Kidney tubule cell (primary cell): ENCODE measurements at places on chromosomes 6 and 20.

DNA sequence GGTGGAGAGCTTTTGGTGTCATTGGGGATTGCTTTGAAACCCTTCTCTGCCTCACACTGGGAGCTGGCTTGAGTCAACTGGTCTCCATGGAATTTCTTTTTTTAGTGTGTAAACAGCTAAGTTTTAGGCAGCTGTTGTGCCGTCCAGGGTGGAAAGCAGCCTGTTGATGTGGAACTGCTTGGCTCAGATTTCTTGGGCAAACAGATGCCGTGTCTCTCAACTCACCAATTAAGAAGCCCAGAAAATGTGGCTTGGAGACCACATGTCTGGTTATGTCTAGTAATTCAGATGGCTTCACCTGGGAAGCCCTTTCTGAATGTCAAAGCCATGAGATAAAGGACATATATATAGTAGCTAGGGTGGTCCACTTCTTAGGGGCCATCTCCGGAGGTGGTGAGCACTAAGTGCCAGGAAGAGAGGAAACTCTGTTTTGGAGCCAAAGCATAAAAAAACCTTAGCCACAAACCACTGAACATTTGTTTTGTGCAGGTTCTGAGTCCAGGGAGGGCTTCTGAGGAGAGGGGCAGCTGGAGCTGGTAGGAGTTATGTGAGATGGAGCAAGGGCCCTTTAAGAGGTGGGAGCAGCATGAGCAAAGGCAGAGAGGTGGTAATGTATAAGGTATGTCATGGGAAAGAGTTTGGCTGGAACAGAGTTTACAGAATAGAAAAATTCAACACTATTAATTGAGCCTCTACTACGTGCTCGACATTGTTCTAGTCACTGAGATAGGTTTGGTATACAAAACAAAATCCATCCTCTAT lies 31.2 kb downstream of the SRSF3 start:
- DNase-seq = peak; percentile 57

DNA sequence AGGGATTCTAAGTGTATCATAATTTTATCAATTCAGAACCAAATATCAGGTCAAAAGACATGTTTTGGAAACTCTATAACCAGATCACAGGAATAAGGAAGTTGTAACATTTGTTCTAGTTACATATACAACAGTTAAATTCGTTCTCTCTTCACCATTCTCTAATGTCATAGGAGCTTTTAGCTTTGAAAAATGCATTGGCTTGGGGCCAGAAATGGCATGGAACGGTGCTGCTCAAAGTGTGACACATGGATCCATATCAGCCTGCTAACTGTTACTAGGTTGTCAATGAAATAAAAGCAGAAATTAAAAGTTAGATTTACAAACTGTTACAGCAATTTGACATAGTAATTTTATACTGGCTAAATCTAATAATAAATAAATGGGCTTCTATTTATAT lies 120.3 kb downstream of the LCA5 start:
- DNase-seq = no peak

DNA sequence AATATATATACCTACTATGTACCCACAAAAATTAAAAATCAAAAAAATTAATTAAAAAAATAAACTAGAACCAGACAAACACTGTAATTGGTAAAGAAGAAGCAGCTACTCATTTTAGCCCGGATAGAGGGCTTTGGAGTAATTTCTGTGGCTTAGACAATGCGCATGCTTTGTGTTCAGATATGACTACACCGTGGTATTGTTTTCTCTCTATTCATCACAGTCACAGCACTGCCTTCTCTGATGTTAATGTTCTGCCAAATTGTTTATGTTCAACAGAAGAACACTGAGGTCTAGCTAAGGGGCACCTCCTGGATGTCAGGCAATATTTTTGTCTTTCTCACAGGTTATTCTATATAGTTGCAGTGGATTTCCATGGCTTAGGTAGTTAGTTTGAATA lies 77.5 kb upstream of the GJE1 start:
- DNase-seq = no peak

DNA sequence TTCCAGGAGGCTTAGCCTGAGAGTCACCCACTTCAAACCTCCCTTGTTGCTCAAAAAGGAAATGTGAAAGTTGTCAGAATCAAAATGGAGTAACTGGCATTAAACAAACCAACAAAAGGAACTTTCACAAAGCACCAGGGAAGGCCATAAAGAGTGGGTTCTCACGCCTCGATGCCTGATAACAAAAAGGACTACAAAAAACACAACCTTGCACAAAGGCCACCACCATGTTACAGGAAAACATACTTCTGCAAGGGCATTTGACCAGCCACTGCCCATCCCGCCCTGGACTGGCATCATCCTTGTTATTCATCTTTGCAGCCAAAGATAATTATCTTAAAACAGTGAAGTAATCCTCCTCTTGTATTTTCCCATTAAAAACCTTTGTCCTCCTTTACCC lies 34.8 kb downstream of the RNASET2 start:
- DNase-seq = no peak

DNA sequence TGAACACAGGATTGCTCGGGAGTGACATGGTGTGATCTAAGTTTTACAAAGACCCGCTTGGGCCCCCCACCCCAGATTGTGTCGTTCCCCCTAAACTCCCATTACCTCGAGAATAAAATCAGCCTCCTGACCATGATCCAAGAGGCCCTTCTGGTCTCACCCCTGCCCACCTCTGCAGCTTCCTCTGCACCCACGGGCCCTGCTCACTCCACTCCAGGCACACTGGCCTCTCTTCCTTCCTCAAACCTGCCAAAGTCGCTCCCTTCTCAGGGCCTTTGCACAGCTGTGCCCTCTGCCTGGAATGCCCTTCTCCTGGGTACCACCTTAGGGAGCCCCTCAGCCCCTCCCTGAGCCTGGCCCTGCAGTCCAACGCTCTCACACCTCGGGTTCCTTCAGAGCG lies 17.9 kb downstream of the TGM2 start:
- DNase-seq = no peak

DNA sequence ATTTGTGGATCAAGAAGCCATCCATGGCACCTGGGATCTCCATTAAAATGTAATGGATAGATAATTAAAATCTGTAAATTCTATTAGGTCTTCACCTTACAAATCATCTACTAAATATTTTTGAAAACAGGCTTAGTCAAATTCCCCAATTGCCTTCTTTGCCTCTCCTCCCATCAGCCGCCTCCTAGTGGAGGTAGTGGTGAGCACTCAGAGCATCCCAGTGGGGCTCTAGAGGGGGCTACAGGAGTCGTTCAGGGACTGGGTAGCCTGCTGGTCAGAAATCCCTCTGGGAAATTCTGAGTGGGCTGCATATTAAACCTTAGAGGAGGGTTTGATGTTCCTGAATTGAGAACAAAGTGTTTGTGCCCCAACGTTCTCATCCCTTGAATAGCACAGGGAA lies 20.8 kb upstream of the PAX1 start:
- DNase-seq = no peak

DNA sequence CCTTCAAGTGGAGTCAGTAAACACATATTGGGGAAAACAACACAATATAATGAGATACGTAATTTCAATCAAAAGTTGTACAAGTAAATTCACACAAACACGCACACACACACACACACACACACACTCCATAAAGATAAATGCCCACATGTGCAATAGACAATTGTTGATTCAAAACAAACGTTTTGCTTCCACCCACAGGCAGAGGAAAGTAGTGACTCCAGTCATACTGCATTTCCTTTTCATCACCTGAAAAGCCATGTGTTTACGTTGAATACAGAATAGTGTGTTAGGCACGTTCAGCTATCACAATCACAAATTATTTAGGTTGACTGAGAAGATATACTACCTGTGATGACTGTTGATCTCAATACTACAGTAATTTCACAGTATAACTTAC lies 443.8 kb upstream of the MANEA start:
- peak; percentile 18 for DNase-seq

GRCh38 chr6:159982731-159983506 lies 14.0 kb downstream of the IGF2R start:
- no peak for DNase-seq

- no peak for DNase-seq
Measured at GRCh38 chr6:82924799-82925535, 140.7 kb downstream of the UBE3D start.

- peak; percentile 50 for DNase-seq
Measured at GRCh38 chr20:44089987-44090674, 96.9 kb downstream of the JPH2 start.

GRCh38 chr6:26295691-26296555 lies 69.1 kb upstream of the BTN3A2 start:
- peak; percentile 93 for DNase-seq

DNA sequence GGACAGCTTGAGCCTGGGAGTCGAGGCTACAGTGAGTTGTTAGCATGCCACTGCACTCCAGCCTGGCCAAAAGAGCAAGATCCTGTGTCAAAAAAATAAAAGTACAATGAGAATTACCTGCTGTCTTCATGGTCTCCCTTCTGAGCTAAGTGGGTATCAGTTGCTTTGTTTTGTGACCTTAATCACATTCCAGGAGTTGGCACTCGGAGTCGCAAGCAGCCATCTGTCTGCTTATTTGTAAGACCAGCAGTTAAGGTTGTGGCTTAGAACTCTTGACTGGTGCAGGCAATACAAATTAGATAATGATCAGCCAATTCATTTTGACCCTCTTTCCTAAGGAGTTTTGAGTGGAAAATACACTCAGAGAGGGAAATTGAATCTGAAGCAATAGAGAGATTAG lies 114.0 kb downstream of the MYO6 start:
- DNase-seq = no peak

- DNase-seq = peak; percentile 40
Measured at GRCh38 chr6:119333707-119334295, 15.8 kb downstream of the MAN1A1 start.

DNA sequence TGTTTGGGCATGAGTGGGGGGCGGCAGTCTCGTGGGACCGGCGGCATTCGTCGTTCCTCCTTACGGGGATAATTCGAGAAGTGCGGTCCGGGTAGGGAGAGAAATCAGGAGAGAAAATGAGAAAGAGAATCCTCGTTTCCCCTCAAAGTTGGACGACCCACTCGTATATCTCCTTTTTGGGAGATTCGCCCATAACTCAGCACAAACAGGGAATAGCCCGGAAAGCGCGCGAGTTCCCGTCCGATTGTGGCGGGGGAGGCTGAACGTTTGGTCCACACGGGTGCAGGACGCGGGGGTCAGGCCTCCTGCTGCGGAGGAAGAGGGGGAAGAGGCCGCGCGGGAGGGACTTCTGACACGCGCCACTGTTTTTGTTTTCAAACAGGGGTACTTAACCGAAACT lies 42.4 kb downstream of the POPDC3 start:
- no peak for DNase-seq

DNA sequence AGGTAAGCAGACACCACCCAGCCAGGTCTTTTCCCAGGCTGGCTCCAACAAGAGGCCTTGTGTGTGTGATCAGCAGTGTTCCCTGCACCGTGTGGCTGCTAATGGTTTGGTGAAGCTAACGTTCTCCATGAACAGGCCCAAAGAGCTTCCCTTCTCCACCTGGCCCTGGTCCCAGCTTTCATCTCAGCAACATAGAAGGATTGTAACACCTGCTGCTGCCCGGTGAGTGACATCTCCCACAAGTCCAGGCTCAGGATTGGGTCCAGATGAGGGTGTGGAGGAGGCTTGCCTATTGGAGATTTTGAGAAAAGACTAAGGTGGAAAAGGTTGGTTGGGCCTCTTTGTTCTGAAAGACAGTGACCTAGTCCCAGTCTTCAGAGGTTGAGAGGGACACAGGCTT lies 89.6 kb downstream of the TMEM242 start:
- DNase-seq = no peak

GRCh38 chr6:122871079-122871478 lies 82.0 kb downstream of the SMPDL3A start:
- no peak for DNase-seq

- no peak for DNase-seq
Measured at GRCh38 chr6:113944701-113945100, 26.2 kb downstream of the HDAC2 start.

GRCh38 chr6:154980273-154981078 lies 14.6 kb upstream of the TIAM2 start:
- DNase-seq = no peak

- no peak for DNase-seq
Measured at GRCh38 chr20:16441546-16442164, 131.6 kb downstream of the KIF16B start.

DNA sequence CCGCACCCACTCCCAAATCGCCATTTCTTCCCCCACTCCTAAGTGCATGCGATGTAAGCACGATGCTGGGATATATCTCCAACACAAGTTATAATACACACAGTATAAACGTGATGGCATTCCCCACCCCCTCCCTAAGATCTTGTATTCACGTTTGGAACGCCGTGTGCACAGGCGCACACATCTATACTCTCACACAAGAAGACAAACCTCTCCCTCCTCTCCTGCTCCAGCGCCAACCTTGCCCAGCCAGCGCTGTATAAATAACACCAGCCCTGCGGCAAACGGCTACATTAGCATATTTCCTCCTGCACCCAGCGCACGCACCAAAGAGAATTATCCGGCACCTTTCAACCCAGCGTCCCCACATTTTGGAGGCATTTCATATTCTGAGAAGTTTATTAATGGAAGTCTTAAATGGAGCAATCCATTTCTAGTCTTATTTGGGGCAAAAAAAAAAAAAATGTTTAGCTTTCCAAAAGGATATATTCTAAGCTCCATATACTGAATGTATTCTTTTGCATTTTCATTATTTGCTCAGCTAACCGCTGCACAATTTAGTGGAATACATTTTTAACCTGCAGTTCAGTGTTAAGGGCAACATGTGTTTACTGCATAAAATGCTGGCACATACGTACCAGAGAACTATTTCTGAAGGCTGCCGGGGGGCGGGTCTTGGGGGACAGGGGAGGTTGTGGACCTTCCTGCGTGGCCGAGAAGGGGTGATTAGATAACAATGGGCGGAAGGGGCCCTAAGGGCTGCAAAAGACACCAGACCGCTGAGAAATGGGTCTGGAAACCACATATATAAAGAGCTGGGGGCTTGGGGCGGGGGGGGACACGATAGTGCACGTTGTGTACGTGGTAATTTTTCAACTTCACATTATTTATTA lies 1.1 kb upstream of the SLC22A23 start:
- peak; percentile 40 for DNase-seq

GRCh38 chr20:62730481-62730880 lies 21.8 kb downstream of the NTSR1 start:
- DNase-seq = no peak

DNA sequence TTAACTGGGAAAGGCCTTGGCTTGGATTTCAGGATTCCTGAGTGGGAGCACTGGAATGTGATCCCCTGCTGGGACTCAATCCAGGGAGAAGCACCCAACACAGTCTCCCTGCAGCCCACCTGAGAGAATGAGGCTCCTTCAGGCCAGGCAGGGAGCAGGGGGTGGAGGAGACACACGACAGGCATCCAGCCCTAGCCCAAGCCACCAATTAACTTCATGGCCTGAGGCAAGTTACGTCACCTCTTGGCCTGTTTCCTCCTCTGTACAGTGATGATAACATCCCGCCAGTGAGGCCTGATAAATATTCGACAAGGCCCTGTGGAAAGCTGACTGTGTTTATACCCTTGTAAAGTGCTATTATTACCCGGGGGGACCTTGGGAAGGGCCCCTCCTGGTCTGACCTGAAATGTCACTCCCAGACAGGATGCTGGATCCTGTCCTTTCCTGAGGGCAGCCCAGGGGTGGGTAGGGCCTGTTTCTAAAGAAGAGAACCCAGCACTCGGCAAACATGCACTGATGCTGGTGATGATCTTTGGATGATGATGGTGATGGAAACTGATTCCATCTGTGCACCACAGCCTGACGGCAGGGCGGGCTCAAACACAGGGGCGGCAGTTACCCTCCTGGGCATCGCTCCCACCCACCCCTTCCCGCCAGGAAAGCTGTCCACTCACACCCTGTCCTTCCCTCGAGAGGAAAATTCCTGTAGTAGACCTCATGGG lies 12.4 kb downstream of the FRS3 start:
- DNase-seq = peak; percentile 70

- no peak for DNase-seq
Measured at GRCh38 chr6:38984723-38985122, 63.9 kb upstream of the GLP1R start.

GRCh38 chr6:144244688-144245087 lies 40.4 kb upstream of the UTRN start:
- DNase-seq = no peak
